CD14-positive monocyte (primary cell): ENCODE measurements at places on chromosomes 2 and 18. TPM values are rescaled to one million over a fixed set of nuclear protein-coding genes. Genes with fewer than 3 reads are reported as not detected.

DNA sequence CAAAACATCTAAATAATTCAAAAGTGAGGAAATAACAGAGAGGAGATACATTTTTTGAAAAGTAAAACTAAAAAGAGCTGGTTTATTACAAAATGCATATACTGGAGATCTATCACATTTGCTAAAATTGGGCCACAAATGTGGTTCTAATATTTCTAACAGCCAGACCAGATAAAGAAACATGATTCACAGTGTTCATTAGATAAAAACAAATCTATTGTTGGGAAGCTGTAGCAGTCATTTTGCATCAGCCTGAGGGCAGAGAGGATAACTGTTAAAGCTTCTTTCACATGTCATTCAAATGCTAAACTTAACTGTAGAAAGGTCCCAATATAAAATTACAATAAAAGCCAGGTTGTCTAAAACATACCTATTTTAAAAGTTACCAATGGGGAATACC is 148.3 kb downstream of the GULP1 start:
- no peak overlapping the region for H3K27ac ChIP-seq
- no peak overlapping the region for H3K4me3 ChIP-seq
- H3K4me1 ChIP-seq: no peaks in the 10 kb centered on the region
- DNase-seq: no peak
- no peaks in the 10 kb centered on the region for H3K36me3 ChIP-seq
- no peaks in the 10 kb centered on the region for H3K27me3 ChIP-seq

DNA sequence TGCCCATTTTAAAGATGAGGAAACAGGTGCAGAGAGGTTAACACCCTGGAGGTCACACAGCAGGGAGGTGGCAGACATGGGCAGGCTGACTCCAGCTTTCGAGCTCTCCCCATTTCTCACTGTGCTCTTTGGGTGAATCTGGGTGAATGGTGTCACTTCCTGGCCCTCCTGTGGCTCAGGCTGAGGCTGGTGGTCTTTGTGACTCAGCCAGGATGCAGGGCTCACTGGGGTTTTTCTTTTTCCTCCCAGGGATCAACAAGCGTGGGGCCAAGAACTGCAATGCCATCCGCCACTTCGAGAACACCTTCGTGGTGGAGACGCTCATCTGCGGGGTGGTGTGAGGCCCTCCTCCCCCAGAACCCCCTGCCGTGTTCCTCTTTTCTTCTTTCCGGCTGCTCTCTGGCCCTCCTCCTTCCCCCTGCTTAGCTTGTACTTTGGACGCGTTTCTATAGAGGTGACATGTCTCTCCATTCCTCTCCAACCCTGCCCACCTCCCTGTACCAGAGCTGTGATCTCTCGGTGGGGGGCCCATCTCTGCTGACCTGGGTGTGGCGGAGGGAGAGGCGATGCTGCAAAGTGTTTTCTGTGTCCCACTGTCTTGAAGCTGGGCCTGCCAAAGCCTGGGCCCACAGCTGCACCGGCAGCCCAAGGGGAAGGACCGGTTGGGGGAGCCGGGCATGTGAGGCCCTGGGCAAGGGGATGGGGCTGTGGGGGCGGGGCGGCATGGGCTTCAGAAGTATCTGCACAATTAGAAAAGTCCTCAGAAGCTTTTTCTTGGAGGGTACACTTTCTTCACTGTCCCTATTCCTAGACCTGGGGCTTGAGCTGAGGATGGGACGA is 13.2 kb downstream of the ITM2C start:
- no peaks in the 10 kb centered on the region for H3K36me3 ChIP-seq
- no peak overlapping the region for H3K27ac ChIP-seq
- DNase-seq: no peak
- no peak overlapping the region for H3K4me3 ChIP-seq
- peaks cover 10% of the 10 kb centered on the region for H3K4me1 ChIP-seq
- no peaks in the 10 kb centered on the region for H3K27me3 ChIP-seq

- H3K4me1 ChIP-seq: peaks cover 10% of the 10 kb centered on the region
- no peak overlapping the region for H3K4me3 ChIP-seq
- no peaks in the 10 kb centered on the region for H3K36me3 ChIP-seq
- no peak for DNase-seq
Measured at GRCh38 chr2:70779911-70780545, 10.4 kb downstream of the FIGLA start.

DNA sequence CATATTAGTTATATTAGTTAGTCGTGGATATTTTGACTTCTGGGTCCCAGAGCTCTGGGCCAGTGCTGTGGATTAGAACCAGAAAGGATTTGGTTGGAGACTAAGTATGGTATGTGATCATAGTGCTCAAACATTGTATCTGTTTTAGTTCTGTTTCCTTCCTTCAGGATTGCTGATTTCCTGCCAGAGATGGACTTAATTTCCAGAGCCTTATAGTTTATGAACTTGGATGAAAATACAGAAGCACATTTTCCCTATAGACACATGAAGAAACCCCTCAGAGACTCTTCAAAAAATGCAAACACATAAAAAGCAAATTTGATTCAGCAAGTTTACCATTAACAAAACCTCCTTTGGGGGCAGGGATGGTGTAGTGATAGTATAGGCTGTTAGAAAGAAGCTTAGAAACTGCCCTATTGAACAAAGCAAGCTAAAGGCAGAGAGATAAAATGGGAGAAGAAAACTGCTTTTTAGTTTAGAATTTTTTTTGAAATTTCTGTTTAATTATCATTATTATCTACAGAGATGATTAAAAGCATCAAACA is 88.7 kb upstream of the EFEMP1 start:
- no peak overlapping the region for H3K4me3 ChIP-seq
- H3K27ac ChIP-seq: no peak overlapping the region
- no peaks in the 10 kb centered on the region for H3K27me3 ChIP-seq

- H3K36me3 ChIP-seq: peaks cover 91% of the 10 kb centered on the region
- no peaks in the 10 kb centered on the region for H3K4me1 ChIP-seq
- no peak overlapping the region for H3K27ac ChIP-seq
- H3K4me3 ChIP-seq: no peak overlapping the region
Measured at GRCh38 chr2:233466991-233467603, 99.5 kb downstream of the USP40 start.

- no peaks in the 10 kb centered on the region for H3K4me1 ChIP-seq
- no peaks in the 10 kb centered on the region for H3K27me3 ChIP-seq
- no peaks in the 10 kb centered on the region for H3K36me3 ChIP-seq
- H3K4me3 ChIP-seq: no peak overlapping the region
- no peak for DNase-seq
Measured at GRCh38 chr2:65885266-65885665, 452.9 kb upstream of the SPRED2 start.

GRCh38 chr2:134401789-134402188 is 147.9 kb downstream of the MGAT5 start:
- no peaks in the 10 kb centered on the region for H3K36me3 ChIP-seq
- H3K4me3 ChIP-seq: no peak overlapping the region
- DNase-seq: no peak
- peaks cover 30% of the 10 kb centered on the region for H3K4me1 ChIP-seq
- H3K27me3 ChIP-seq: no peaks in the 10 kb centered on the region

DNA sequence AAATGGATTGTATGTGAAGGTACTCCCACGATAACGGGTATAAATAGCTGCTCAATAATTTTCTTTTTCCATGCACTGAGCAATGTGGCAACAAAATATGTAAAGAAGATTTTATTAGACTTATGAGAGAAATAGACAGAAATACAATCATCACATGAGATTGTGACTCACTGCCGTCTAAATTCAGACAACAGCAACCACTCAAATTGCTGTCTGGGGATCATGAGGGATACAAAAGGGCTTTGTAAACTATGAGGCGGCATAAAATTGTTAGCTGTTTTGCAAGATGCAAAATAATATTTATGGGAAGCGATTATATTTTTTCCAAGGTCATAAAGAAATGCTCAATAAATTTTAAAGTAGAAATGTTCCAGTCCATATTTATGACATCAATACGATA is 259.1 kb upstream of the AGAP1 start:
- no peaks in the 10 kb centered on the region for H3K27me3 ChIP-seq
- H3K4me3 ChIP-seq: no peak overlapping the region

DNA sequence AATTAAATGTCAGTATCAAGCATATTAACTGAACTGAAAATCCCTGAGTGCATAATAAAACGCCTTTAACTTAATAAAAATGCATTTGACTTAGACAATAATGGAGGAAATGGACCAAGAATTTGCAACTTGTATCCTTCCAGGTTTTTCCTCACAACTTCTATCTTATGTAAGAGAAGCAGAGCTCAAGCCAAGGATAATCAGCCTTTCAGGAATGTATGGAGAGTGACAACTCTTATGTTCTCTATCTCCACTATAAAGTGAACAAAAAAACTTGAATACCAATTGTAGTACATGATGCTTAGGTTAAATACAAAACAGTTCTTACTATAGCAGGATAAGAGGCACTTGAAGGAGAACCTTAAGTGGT is 64.8 kb upstream of the CYP26B1 start:
- H3K4me1 ChIP-seq: no peaks in the 10 kb centered on the region
- H3K27ac ChIP-seq: no peak overlapping the region
- no peaks in the 10 kb centered on the region for H3K27me3 ChIP-seq
- DNase-seq: no peak
- no peak overlapping the region for H3K4me3 ChIP-seq

GRCh38 chr2:40348665-40349064 is 103.2 kb downstream of the SLC8A1 start:
- no peaks in the 10 kb centered on the region for H3K27me3 ChIP-seq
- DNase-seq: no peak
- H3K36me3 ChIP-seq: no peaks in the 10 kb centered on the region

GRCh38 chr2:94997981-94998930 is 27.3 kb upstream of the MAL start:
- no peak for DNase-seq
- H3K4me3 ChIP-seq: no peak overlapping the region
- H3K36me3 ChIP-seq: no peaks in the 10 kb centered on the region
- H3K4me1 ChIP-seq: no peaks in the 10 kb centered on the region

DNA sequence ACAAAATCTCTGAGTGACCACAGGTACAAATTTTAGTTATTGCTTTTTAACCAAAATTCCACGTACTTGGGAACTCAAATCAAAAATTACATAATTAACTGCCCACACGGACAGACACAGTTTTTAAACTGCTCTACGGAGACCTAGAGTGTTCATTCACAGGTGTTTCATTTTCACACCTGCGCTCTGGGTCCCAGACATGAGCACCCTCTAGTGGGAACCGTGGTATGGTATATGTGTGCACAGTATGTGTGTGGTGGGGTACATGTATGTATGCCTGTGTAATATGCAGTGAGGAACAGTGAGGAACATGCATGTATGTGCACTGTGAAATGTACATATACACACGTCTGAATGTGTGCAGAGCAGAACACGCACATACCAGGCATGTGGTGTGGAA is 65.0 kb downstream of the PPP4R1 start:
- H3K4me3 ChIP-seq: no peak overlapping the region
- DNase-seq: no peak
- no peak overlapping the region for H3K27ac ChIP-seq

- no peak overlapping the region for H3K27ac ChIP-seq
- no peaks in the 10 kb centered on the region for H3K36me3 ChIP-seq
- no peak overlapping the region for H3K4me3 ChIP-seq
- no peak for DNase-seq
- no peaks in the 10 kb centered on the region for H3K4me1 ChIP-seq
Measured at GRCh38 chr2:82591718-82592117, 1867.4 kb downstream of the SUCLG1 start.

DNA sequence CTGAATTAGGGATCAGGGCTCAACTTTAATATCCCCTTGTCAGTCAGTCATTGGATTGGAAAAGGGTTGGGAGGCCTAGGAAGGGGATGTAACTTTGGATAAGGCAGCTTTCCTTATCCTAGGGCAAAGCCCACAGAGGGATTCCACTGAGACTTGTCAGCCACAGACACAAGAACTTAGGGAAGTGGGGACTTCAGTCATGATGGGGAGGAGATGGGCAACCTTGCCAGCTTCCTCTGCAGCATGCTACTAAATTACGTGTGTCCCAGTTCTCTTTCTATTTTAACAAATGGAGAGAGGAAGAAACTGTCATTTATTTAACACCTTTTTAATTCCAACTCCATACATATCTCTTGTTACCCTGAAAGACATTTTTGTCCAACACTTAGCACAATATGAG is 237.8 kb downstream of the WDR7 start:
- DNase-seq: no peak
- no peak overlapping the region for H3K27ac ChIP-seq
- H3K4me3 ChIP-seq: no peak overlapping the region
- peaks cover 5% of the 10 kb centered on the region for H3K36me3 ChIP-seq
- H3K27me3 ChIP-seq: no peaks in the 10 kb centered on the region

Gene MARCHF4
- not detected for polyA plus RNA-seq

Gene INHBB
- not detected for polyA plus RNA-seq

DNA sequence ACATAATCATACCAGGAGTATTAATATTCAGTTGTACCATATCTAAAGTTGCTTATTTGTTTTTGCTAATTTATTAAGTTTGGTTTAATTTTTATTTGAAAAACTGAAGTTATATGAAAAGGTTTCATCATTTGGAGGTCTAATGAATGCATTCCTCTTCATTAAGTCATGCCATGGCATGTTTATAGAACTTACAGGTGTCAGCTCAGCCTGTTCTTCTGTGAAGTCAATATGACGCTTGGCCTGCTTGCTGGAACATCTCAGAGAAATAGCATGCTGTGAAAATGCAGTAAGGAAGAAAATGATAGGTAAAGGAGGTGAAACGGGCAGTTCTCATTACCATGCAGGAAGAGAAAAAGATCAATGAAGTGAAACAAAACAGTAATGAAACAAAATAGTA is 58.2 kb downstream of the RAPH1 start:
- no peaks in the 10 kb centered on the region for H3K36me3 ChIP-seq
- H3K4me1 ChIP-seq: no peaks in the 10 kb centered on the region
- no peak overlapping the region for H3K27ac ChIP-seq
- H3K4me3 ChIP-seq: no peak overlapping the region

Gene NXPH2
- polyA plus RNA-seq: not detected in 2 replicates

Gene DOK6
- polyA plus RNA-seq: not detected

DNA sequence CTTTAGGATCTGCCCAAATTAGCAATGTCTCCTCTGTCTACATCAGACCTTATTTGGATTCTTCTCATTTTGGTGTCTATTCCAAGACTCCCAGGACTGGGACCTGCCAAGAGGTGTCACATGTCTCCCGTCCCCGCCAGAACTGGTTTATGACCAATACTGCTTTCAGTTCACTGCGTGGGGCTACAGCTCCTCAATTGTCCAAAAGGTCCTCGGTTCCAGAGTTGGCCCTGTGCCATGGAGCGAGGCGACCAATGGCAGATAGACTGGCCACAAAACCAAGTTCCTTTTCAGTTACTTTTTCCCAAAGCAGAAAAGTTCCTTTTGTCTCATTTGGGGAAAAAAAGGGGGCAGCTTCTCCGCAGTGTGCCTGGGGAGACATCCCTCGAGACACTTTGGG is 144.1 kb upstream of the ZNF236 start:
- DNase-seq: no peak
- H3K27ac ChIP-seq: no peak overlapping the region
- H3K4me1 ChIP-seq: no peaks in the 10 kb centered on the region
- H3K4me3 ChIP-seq: no peak overlapping the region

GRCh38 chr2:195543063-195543462 is 114.0 kb upstream of the SLC39A10 start:
- peak; percentile 34 for DNase-seq
